ENCODE measurements at places on chromosomes 16 and 17.

DNA sequence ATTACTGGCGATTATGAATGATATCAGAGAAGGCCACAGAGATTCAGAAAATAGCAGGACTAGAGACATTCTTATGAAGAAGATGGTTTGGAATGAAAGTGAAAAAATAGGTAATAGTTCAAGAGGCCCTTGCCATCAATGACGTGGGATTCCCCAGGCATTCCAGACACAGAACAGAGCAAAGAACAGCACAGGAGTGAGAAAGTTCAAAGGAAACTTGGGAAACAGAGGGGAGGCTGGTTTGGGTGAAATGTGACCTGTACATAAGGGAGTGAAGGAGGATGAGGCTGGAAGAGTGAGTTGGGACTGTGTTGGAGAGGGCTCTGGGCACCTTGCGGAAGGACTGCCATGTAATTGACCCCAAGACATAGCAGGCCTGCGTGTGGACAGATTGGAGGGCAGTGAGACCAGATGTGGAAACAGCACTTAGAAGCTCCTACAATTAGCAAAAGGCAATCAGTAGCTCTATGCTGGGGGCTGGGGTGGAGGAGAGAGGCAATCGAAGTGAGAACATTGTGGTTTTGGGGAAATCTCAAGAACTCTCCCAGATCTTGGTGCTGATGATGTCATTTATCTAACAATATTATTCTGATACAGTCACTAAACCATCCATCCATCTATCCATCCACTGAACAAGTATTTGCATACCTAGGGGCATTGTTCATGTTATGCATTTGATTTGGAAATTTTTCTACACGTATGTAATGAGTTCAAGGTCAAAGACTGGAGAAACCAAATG, 365.3 kb upstream of the ZFHX3 start:
- no peak for DNase-seq

- DNase-seq: no peak
Observed at GRCh38 chr16:56915336-56916119, 16.4 kb upstream of the HERPUD1 start.

DNA sequence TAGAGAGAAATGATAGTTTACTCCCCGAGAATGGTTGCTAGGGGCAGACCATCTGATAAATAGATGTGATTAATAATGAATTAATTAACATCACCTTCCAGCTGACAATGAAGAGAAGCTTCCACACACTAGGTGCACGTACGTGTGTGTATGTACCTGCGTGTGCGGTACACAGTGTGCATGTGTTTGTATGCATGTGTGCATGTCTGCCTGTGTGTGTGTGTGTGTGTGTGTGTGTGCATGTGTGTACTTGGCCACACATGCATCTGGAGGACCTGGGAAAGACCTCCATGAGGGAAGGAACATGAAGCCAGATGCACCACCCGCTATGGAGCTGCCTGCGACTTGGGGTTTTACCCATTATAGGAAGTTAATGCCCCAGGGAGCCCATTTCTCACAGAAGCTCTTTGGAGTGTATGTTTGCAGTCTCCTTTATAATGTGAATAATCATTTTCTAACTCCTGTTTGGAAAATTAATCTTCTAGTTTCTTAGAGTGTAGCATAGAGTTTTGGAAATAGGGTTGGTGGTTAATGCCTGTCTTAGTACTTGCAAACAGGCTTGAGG, 229.1 kb downstream of the ENGASE start:
- DNase-seq: no peak

- DNase-seq: no peak
Observed at GRCh38 chr17:28053725-28054124, 11.2 kb downstream of the NLK start.

DNA sequence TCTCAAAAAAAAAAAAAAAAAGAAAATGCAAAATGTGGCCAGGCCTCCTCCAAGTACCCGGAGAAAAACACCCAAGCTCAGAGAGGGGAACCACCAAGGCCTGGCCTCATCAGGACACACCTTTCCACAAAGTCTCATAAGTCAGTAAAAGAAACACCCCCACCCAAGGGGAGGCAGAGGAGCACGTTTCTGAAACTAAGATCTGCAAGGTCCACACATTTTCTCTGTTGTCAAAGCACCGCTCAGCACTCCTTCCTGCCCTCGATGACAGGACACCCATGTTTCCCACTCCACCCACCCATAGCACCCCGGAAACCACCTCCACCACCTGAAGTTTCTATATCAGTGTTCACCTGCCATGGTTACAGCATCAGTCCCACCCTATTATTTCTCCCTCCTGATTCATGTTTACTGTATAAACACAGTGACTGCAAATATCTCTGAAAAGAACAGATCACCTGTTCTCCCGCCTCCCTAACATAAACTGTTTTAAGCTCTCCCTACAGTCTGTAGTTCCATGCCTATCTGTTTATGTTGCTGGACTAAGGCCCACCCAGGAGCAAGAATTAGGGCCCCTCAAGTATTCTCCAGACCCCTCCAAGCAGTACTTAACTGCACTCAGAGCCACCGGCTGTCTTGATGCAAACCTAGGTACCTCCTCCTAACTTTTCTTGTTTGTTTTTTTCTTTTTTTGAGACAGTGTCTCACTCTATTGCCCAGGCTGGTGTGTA, 2.0 kb downstream of the CORO7 start:
- no peak for DNase-seq

DNA sequence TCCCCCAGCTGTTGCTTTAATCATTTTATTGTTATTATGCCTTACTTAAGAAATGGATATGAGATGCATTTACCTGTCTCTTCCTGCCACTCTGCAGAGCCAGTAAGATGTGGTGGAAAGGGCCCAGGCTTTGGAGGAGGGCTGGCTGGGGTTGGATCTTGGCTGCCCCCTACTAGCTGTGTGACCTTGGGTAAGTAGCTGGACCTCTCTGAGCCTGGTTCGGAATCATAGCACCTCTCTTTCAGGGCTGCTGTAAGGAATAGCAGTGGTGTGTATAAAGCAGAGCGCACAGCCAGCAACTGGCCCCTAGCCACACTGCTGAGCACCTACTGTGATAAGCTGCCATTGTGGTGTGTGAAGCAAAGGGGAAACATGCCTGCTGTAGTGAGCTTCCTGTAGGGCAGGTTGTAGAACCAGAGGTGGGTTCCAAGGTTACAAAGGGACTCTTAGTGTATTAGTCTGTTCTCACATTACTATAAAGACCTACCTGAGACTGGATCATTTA, 23.9 kb downstream of the MAPT start:
- no peak for DNase-seq

DNA sequence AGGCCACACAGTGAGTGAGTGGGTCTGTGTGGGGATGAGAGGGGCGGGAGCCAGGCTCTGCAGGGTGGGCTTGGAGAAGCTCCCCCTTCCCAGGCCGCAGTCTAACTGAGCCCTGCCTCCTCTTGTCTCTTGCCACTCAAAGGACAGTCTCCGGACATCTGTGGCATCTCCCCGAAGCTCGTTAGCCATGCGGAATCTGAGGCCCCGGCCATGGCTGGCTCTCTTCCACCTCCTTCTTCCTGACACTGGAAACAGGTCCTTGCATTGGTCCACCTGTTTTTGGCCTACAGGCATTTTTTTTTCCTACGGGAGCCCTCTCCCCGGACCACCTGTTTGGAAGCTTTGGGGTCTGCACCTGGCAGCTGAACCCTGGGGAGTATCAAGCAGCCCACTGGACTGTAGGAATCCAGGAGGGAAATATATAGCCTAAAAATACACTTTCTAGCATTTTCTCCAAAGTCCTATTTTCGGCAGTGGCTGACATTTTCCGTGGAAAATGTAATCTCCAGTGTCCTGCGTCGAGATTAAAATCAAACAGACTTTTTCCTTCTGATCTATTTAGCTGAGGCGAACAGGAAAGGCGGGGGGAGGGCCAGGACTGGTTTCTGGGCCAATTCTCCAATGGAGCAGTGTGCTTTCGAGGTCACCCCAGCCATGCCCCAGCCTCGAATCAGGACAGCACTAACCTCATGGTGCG, 9.1 kb downstream of the ATP2A3 start:
- DNase-seq: no peak

DNA sequence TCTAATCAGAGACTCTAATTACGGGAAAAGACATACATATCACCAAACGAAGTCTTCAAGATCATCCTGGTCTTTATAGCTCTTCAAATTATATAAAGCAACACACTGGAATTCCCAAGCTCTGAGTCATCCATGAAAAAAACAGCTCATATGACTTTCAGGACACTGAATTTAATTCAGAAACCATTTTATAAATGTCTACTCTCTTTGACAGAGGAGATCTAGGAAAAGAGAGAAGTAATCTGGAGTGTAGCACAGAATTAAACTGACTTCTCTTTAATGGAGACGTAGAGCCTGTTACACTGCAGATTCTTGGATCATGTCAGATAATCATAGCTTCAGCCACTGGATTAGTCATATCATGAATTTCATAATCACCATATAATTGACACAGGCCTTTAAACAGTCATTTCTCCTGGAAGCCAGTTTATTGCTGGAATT, 86.8 kb upstream of the WSB1 start:
- DNase-seq: no peak

GRCh38 chr17:66087073-66087472, 104.9 kb downstream of the CEP112 start:
- DNase-seq: no peak

DNA sequence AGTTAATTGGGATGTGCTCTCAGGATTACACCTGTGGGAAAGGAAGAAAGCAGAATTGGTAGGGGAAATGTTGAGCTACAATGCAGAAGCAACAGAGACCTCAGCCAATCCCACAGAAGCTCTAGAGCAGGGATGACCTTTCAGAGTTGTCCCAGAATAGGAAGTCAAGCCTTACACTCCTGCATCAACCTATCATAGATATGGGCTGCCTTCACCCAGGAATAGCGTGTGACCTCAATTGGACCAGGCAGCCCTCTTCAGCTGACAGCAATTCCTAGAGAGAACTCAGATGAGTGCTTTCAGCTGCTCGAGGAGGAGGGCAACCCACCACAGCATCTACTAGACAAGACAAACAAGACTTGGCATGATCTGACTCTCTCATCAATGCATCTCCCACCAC, 189.7 kb downstream of the TMEM132E start:
- no peak for DNase-seq

GRCh38 chr16:30030011-30030685, 923 bp downstream of the TLCD3B start:
- DNase-seq: no peak

DNA sequence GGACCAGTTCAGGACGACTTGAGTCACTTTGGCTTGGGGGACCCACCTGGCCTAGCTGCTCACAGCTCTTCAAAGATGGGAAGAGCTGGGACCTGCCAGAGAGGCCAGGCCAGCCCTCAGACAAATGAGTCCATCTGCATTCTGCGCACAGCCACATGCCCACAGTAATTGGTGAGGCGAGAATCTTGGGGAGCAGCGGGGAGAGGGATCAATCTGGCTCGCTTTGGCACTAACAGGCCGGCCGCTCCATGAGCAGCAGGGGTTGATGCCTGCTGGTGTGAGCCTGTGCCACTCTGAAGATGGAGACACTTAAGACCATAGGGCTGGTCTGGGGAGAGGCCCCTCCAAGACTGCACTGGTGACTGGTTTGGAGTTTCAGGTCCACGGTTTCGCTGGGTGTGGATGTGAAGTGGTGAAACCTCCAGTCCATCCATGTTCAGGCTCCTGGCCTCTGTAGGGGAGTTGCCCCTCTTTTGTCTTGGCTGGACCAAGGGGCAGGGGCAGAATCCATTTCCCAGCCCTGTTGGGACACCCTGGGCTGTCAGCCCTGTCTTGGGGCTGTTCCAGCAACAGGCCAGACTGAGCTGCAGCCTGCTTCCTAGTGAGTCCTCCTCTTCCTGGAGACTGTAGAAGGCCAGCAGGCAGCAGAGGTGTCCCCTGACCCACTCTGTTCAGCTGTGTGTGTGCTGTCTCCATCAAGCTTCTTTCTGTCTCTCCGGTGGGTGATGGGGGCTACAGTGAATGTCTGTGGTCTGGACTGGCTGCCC, 7.3 kb downstream of the CTRL start:
- DNase-seq: no peak

DNA sequence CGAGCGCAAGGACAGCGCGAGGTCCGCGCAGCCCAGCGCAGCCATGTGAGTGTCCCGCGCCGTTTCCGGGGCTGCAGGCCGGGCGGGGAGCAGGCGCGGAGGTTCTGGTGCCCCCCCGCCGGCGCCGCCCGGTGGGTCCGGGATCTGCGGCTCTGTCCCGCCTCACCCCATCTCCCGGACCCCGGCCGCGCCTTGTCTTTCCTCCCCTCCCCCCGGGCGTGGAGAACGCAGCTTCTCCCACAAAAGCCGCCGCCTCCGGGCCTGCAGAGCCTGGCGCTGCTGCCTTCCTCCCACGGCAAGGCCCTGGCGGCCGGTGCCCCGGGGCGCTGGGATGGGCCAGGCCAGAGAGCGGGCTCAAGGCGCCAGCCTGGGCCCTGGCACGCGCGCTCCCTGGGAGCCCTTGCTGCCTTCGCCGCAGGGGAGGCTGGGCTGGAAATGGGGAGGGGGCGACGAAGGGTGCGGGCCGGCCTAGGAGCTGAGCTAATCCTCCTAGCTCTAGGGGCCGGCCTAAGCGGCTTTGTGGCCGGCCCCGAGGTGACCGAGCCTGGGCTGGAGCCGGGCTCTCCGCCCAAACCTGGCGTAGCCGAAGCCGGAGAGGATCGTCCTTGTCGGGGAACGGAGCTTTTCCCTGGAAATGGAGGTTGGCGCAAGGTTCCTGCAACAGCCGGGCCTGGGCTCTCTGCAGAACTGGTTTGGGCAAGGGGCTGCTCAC, 397 bp downstream of the RIPOR1 start:
- DNase-seq: no peak

DNA sequence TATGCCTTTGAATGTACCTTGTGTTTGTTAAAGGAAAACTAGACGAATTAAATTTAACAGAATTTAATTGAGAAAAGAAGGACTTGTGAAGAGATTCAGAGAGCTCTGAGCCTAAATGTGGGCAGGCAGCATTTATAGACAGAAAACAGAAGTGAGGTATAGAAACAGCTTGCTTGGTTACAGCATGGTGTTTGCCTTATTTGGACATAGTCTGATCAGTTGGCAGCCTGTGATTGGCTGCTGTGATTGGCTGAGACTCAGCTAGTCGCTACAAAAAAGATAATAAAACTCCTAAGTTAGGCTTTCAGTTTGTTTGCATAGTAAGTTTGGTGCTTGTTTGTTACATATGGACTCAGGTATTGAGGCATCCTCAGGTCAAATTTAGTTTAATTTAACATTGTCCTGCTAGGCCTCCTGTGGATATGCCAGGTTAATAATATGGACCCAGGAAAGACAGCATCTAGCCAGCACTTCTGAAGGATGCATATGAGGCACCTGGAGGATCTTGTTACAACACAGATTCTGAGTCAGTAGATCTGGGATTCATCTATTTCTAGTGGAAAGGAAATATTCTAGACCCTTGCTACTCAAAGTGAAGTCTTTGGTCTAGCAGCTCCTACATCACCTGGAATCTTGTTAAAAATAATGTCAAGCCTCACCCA, 43.4 kb downstream of the SLFN5 start:
- DNase-seq: no peak

GRCh38 chr17:43733956-43734355, 24.6 kb downstream of the SOST start:
- DNase-seq: no peak

- DNase-seq: no peak
Observed at GRCh38 chr17:33113276-33113990, 121.8 kb downstream of the SPACA3 start.

DNA sequence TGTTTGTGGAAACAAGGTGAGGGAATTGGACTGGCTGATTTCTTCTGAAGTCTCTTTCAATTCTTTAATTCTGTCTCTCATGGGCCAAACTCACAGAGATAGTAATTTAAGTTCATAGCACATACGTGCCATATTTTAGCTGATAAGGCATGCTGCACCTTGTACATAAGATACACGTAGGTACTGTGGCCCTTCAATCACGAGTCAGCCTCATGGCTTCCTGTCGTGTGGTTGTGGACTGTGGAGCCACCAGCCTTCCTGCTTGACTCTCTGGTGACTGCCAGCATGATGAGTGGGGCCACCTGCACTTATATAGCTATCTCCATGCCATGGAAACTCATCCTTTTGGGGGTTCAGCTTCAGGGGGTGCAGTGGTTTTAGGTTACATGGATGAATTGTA, 25.1 kb downstream of the KSR1 start:
- no peak for DNase-seq

All from Ammon's horn (tissue), 1 donor.